ENCODE measurements at places on chromosomes 13 and 19.

DNA sequence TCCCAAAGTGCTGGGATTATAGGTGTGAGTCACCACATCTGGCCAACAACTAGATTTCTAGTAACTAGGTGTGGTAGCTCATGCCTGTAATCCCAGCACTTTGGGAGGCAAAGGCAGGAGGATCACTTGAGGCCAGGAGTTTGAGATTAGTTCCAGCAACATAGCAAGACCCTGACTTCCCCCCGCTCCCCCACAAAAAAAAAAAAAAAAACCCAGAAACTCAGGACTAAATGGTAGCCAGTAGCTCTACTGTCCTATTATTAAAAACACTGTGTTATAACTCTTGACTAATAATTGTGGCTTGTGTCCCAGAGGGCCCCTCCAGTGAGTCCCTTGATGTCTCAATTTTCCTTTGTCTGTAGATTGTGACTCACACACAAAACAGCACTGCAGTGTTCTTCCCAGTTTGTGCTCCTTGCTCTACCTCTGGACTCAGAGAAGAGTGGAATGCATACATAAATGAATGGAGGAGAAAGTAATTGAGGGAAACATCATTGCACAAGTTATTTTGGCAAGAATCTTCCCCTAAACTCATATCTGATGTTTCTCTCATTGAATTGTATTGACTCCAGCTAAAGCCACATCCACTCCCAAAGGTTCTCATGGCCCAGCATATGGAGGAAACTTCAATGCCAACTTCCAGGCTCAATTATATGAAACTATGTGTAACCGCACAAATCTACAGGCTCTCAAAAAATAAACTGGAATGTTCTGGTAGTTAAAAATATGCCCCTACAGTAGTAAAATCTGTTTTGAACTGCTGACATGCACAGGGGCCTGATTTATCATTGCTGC is 8.8 kb downstream of the TPT1 start:
- DNase-seq = no peak

- DNase-seq = no peak
Measured at GRCh38 chr19:15324791-15325519, 7.4 kb downstream of the BRD4 start.

- DNase-seq = no peak
Measured at GRCh38 chr19:51119611-51120010, 5.1 kb upstream of the SIGLEC9 start.

GRCh38 chr13:32125221-32125689 is 93.7 kb downstream of the FRY start:
- DNase-seq = no peak

- no peak for DNase-seq
Measured at GRCh38 chr19:3397266-3398022, 31.1 kb downstream of the NFIC start.

GRCh38 chr13:104414181-104414580 is 1348.0 kb upstream of the SLC10A2 start:
- no peak for DNase-seq

DNA sequence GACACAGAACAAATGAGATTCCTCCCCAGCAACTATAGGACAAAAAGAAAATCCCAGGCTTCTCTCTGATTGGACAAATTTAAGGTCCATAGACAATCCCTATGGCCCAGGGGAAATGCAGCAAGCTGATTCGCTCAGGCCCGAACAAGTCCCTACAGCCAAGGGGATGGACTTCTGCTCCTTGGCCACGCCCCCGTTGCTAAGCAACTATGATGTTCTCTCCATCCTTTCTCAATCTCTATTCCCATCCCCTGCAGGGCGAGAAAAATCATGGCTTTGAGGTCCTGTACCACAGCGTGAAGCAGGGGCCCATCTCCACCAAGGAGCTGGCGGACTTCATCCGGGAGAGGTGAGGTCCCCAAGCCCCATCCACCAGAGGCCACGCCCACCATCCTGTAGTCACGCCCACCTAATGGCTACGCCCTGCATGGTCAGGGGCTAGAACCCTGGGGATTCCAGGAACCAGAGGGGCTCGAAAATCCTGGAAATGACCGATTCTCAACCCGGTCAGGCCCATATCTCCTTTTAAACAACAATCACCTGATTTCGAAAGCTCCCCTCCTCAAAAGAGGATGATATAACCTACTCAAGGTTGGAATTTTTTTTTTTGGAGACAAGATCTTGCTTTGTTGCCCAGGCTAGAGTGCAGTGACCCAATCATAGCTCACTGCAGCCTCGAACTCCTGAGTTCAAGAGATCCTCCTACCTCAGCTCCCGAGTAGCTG is 11.4 kb downstream of the FCHO1 start:
- DNase-seq = peak; percentile 28

DNA sequence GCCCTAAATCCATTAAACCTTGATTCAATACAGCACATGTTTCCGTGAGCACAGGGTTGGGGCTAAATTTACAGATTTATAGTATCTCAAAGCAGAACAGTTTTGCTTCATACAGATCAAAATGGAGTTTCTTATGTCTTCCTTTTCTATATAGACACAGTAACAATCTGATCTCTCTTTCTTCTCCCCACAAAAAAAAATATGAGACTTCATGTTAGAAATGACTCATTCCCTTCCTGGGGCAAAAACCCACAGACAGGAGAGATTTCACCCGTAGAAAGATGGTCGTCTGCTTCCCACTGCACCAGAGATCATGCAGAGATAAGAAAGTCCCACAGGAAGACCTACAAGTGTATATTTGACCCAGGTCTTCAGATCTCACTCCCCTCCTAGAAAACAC is 7.7 kb upstream of the ZNF611 start:
- no peak for DNase-seq

DNA sequence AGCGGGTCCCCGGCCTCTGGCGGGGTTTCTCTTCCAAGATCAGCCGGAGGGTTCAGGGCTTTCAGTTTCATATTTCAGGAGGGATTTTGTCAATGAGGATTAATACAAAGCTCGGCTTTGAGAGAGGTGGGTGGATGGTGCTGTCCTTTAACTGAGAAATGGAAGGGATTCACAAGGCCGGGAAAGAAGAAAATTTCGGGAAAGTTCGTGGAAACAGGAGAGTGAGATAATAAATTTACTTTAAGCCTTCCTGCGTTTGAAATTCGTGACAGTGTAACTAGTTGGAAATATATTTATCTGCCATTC is 283 bp upstream of the PARP4 start:
- DNase-seq = no peak

DNA sequence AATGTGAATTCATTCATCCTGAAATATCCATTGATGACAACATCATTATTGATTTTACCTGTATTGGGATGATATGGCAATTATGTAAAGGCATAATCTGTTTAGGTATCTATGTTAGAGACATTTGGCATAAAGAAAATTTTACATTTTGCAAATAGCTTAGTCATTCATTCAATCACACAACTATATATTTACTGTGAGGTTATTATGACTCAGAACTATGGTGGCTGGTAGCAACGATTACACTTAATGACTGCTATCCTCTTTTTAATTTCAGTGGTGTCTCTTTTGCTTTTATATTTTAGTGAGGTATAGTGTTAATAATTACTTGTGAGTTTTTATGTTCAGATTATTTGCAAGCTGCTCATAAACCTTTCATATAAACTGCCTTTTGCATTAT is 955.9 kb downstream of the SLITRK6 start:
- no peak for DNase-seq

DNA sequence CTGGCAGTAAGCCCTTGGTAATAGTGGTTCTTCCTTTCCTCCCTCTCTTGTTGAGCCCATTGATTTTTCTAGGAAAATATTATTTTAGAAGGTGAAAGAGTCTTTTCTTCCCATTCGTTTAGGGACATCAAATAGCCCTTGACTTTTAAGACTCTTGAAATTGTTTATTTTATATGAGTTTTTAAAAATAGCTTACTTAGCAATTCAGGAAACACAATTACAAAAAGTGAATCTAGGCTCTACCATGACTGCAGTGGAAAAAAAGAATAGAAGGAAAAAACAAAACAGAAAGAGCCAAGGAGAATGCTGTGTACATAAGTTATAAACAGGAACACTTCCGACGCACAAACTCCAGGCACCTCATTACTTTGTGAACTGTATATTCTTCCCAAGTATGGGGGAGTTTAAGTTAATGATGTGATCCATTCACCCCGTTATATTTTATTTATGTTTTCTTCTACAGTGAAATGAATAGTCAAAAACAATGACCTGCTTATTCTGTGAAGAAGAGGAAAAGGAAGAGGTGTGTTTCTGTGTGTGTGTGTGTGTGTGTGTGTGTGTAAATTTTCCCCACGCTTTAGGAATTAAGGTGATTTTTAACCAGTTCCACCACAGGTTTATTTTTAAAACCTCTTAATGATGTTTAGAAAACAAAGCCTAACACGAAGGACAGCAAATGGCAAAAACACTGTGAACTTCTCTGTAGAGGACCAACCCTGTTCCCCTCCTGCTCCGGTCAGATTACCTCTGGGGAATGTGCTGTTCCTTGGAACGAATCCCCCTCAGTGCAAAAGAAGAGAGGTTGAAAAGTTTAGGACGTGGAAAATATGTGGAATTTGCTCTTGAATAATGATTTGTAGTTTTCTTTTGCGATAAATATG is 266.3 kb downstream of the KLF5 start:
- no peak for DNase-seq

GRCh38 chr19:46080561-46080960 is 39.8 kb upstream of the IGFL4 start:
- DNase-seq = no peak

- DNase-seq = peak; percentile 83
Measured at GRCh38 chr13:112905990-112906641, 62.9 kb upstream of the MCF2L start.

GRCh38 chr19:28445826-28446225 is 767.1 kb downstream of the UQCRFS1 start:
- DNase-seq = no peak

GRCh38 chr13:54928071-54928470 is 1899.5 kb downstream of the OLFM4 start:
- no peak for DNase-seq

Measured in SHP77 treated with DMSO at 0.1 percent for 48 hours (cell line).